ENCODE measurements at places on chromosomes 12 and 14. TPM values are rescaled to one million over a fixed set of nuclear protein-coding genes. Genes with fewer than 3 reads are reported as not detected.

- DNase-seq = no peak
Observed at GRCh38 chr14:92631098-92631497, 117.3 kb downstream of the LGMN start.

GRCh38 chr12:50720085-50720484 lies 43.8 kb upstream of the ATF1 start:
- no peak for DNase-seq

- no peak for DNase-seq
Observed at GRCh38 chr12:124232654-124232987, 62.3 kb upstream of the RFLNA start.

DNA sequence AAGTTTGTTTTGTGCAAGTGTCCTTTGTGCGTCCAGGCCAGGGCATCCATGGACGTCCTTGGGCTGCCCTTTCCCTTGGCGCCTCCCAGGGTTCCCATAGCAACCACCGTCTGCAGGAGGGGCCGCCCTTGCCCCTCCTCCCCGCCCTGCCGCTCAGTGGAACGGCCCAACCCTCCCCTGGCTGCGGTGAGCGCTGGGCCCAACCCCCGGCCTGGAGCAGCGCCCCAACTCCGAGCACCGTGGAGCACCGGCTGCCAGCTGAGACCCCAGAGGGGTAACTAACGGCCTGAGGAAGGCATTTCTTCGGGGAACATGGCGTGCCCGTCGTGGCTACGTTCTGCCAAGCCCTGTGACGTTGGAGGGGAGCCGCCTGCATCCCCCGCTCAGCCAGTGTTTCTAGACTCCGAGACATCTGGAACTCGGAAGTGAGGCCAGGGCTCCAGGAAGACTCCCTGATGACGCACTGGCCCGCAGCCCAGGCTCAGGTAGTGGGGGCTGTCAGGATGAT lies 5.3 kb upstream of the ACACB start:
- peak; percentile 74 for DNase-seq

- DNase-seq = no peak
Observed at GRCh38 chr14:78005325-78005724, 164.8 kb upstream of the NRXN3 start.

DNA sequence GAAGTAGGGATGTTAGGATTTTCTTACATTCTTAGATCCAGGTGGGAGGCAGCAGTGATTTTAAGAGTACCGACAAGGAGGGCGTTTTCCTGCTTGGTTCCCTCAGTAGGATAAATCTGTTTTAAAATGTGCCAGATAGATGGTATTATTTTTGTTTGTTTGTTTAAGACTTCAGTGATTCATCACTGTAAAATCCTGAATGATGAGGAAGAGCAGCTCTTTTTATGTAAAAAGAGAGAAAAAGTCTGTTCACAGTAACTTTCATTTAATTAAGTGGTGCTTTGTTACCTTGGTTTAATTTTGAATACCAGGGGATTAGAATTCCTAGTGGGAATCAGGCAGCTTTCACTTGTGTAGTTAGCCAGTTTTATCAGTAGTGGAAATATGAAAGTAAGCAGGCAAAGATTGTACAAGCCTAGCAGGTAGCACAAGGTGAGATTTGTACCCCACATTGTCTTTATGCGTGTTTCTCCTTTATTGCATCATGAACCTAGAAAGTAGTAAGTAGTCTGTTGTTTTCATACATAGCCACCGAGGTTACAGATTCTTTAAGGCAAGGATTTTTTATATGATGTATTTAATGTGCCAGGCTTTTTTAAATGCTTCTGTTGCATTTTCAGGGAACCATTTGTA lies 349.6 kb downstream of the CCDC91 start:
- DNase-seq = no peak

DNA sequence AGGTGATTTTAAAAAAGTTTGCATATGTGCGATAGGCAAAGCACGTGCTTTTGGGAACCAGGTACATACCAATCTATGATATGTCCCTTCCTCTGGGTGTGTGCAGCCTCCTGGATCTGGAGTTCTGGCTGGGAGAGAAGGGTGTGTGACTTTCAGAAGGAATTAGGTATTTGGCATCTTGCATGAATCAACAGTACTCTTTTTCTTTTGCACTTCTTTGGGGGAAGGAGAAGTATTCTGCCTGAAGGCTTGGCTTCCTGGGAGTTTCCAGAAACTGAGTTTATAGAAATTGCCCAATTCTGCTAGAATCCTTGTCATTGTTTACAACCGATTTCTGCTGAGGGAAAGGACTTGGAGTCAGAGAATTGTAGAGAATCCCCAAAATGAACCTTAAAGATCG lies 2.9 kb upstream of the CLMN start:
- DNase-seq = no peak

DNA sequence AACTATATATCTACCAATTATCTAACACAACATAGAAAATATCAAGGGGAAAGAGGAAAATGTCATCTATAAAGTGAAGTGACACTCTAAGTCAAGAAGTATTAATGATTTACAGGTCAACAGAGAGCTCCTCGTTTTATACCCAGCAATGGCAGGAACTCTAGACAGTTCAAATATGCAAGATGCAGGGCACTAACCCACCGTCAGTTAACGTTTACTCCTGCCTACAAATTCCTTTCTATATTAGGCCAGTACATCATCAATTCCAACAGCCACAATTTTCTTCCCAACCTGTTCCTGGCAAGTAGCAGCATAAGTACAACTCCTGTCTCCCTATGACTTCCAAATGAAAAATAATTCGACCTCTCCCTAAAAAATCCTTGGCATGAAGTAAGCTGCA lies 9.0 kb upstream of the KANSL2 start:
- DNase-seq = no peak

DNA sequence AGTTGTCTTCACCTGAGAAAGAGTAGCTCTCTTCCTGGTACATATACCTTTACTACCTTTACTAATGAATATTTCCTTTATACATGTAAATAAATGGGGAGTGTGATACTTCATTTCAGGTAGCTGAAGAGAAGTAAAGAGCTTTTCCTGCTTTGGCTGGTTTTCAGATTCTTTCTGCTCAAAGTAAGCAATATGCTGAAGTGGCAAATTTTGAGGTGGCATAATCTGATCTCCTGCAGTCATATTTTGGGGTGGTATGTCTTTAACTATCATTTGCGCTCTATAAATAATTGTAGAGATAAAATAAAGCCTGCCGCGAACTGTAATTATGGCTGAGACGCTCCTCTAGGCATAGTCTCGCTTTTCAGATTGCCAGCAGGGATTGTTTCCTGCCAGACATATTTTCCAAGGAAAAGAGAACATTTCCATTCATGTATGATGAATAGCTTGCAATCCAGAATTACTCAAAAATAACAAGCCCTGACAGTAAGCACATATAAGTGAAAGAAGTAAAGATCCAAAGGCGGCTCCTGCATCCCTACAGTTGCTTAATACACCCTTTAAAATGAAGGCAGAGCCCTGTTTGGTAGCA lies 200.7 kb downstream of the C12orf50 start:
- DNase-seq = no peak

- peak; percentile 46 for DNase-seq
Observed at GRCh38 chr14:55386037-55386808, 25.4 kb downstream of the ATG14 start.

DNA sequence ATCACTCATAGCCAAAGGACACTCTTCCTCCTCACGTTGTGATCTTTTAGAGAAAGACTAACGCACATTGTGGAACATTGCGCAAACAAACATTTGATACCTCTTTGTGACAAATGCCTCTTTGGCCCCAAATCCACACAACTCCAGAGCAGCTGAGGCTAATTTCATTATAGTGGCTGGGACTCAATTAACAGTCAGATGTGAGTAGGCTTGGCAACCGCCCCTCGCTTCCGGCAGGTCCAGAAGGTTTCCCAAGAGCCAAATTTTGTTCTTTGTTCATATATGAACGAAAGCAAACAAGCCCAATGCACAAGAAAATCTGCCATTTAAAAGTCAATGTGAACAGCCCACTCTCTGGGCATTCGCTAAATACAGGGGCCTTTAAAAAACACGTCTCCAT lies 273.9 kb downstream of the GLT1D1 start:
- DNase-seq = no peak

GRCh38 chr12:59041241-59042121 lies 121.2 kb upstream of the LRIG3 start:
- DNase-seq = no peak

DNA sequence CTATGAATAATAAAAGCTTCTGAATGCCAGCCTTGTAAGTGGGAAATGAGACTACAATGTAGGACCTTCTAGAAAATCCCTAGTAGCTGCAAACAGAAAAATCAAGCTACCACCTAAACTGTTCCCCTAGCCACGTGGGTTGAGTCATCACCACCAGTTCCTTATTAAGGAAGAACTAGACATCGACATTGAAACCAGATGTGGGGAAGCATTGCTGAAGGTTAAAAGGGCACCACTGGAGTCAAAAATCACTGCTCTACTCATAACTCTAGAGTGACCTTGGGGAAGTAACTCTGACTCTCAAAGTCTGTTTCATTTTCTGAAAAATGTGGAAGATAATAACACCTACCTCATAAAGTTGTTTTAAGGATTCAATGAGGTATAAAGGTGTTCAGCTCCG lies 9.4 kb upstream of the CNIH1 start:
- peak; percentile 34 for DNase-seq

- no peak for DNase-seq
Observed at GRCh38 chr12:42683266-42683665, 93.7 kb upstream of the PRICKLE1 start.

GRCh38 chr12:75585330-75585729 lies 73.9 kb upstream of the KRR1 start:
- DNase-seq = no peak

DNA sequence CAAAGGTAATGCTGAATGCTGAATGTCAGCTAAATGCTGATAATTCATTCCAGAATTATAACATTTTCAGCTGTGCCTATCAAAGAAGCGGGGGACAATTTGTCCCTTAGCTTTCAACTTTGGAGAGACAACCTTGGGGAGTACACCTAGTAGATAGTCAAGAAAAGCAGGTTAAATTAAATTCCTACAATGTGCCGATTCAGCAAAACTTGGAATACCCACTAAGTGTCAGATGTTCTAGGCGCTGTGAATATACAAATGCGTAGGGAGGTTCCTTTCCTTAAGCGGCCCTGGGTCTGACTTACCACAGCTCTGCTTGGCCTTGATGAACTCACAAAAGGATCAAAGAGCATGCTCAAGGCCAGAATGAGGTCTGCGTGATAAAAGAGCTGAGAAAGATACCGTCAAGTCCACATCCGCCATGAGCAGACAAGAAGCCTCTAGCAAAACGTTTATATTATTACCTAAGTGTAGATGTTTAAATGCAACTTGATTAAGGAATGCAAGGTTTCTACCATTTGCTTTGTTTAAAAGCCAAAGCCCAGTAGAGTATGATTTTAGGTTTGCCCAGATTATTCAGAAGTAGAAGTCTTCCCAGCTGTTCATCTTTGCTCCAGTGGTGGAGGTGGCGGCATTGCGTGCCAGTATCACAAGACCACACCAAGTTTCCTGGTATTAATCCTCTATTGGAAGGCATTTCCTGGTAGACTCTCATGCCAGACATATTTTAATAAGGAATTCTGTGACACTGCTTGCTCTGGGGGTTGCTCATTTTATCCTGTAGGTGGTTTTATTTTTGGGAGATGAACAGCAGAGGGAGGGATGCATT lies 368.6 kb downstream of the DPF3 start:
- no peak for DNase-seq

DNA sequence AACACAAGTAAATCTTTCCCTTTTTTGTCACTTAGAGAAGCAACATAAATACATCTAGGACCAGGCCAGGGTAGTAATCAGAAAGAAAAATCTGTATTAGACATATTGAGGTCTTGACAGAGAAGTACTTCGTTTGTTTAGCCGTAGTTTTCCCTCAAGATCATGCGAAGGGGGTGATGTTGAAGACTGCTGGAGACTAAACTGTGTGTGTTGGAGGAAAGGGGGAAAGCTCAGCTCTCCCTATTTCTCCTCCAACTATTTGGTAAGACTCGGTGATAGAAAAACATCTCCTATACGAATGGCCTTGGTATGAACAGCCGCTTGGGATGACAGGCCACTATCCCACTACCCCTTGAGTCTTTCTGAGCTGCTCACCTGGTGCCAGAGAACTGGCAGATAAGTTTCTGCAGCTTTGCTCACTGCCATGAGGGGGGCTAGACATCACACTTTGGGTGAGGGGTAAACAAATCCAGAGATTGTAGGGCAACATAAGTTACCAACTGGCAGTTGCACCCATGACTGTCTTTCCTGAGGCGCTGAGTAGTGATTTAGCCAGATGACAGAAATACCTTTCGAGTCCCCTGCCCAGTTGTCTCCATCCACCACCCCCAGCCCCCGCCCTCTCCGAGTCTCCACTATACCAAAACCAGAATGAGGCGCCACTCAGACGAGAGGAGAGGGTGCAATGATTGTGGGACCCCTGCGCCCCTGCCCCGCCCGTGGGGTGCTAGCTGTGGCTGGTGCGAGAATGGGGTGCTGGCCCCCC lies 685 bp downstream of the VAMP1 start:
- DNase-seq = no peak

- DNase-seq = peak; percentile 23
Observed at GRCh38 chr14:68124979-68125731, 305.6 kb downstream of the RAD51B start.

DNA sequence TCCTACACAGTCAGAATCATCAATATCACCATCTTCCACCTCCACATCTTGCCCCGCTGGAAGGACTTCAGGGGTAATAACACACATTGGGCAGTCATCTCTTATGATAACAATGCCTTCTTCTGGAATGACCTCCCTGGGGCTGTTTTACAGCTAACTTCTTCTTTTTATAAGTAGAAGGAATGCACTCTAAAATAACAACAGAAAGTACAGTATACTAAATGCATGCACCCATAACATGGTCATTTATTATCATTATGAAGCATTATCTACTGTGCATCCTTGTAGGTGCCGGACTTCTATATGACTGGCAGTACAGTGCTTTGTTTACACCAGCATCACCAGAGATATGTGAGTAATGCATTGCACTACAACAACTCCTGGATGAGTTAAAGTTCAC lies 19.0 kb upstream of the NUAK1 start:
- no peak for DNase-seq

The SLC17A8 gene
- not detected for total RNA-seq

The SAMD15 gene
- 0.25 TPM for total RNA-seq

The NELL2 gene
- 28.4 TPM for total RNA-seq

The KLRC1 gene
- not detected for total RNA-seq

The ANGEL1 gene
- total RNA-seq = 15.8 TPM

The TSPAN19 gene
- total RNA-seq = not detected

All from activated CD4-positive, alpha-beta T cell treated with anti-CD3 and anti-CD28 coated beads for 36 hours (primary cell).